Psoas muscle (tissue), 8 donors: ENCODE measurements at places on chromosomes 1 and 21. TPM values are rescaled to one million over a fixed set of nuclear protein-coding genes. Genes with fewer than 3 reads are reported as not detected.

DNA sequence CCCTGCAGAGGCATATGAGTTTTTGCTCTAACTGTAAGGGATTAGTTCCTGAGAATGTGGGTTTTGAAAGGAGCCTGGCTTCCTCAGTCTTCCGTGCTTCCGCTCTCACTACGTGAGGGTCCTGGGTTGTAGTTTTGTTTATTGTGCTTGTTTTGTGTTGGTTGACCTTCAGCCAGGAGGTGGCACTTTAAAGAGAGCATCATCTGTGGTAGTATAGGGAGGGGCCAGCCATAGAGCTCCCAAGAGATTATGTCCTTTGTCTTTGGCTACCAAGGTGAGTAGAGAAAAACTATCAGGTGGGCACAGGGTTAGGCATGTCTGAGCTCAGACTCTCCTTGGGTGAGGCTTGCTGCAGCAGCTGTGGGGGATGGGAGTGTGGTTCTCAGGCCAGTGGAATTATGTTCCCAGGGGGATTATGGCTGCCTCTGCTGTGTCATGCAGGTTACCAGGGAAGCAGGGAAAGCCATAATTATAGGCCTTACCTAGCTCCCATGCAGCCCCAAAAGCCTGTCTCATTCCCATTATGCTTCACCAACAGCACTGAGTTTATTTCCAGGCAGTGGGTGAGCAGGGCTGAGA is 23.5 kb downstream of the CYP4B1 start:
- no peak for DNase-seq

GRCh38 chr1:31569596-31570173 is 6.6 kb upstream of the TINAGL1 start:
- no peak for DNase-seq

DNA sequence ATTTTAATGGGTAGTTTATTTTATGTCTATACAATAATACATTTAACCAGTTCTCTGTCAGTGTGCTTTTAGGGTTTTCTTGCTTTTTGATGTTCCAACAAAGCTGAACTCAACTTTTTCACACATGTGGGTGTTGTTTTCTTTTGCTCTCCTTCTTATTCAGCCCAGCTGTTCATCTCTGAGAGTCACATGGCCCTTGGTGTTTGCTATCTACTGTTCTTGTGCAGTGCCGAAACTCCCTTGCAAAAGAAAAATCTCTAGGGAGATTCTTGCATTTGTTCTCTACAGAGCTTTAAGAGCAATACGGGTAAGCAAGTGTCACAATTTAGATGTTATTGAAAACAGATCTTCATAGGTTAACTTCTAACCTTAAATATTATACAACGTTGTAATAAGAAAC is 281.1 kb upstream of the CXADR start:
- no peak for DNase-seq

GRCh38 chr1:46948629-46949416 is 7.5 kb upstream of the CYP4A11 start:
- no peak for DNase-seq

DNA sequence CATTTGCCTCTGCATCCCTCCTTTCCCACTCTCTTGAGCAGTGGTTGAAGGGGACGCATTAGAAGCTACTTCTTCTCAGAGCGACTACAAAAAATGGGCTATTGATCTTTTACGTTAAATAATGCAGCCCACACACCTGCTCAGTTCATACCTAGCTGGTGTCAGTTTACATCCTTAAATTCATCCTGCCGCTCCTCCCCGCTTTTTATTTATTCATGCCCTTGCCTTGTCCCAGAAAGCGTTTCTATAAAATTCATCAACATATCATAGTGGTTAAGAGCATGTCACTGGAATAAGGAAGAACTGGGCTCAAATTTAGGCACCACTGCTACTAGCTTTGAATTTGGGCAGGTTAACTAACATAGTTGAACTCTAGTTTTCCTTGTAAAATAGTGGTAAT is 66.0 kb upstream of the TINAGL1 start:
- DNase-seq = no peak

The MYBPHL gene
- 2.0 TPM for total RNA-seq

The TTC22 gene
- not detected for total RNA-seq

The AXDND1 gene
- total RNA-seq = not detected

The CNKSR1 gene
- total RNA-seq = 84.1 TPM

The VSIG8 gene
- not detected for total RNA-seq

The CFHR4 gene
- total RNA-seq = not detected
